Cardiac fibroblast (primary cell): ENCODE measurements at places on chromosomes 12 and 14.

DNA sequence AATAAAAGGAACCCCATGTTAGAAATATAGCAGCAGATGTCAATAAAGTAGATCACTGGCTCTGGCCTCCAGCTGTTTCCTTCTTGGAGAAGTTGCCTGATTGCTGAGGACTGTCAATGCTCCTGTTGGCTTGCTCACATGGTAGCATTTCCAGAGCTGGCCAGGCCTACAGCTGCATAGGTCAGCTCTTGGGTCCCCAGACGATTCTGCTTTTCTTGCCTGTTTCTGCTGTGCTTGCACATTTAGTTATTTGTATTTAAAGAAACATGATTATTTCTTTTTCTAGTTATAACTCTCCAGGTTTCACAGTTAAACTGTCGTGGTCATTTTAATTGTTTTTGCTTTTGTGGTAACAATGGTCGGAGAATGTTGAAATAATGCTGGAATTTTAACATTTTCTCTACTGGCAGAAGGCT is 7.2 kb downstream of the NAV3 start:
- DNase-seq, result peak; percentile 16

- DNase-seq, result no peak
Observed at GRCh38 chr14:68748691-68749090, 44.2 kb downstream of the ZFP36L1 start.

GRCh38 chr12:12624498-12624992 is 12.9 kb downstream of the CREBL2 start:
- no peak for DNase-seq

GRCh38 chr12:75661908-75662307 is 150.5 kb upstream of the KRR1 start:
- peak; percentile 64 for DNase-seq

GRCh38 chr14:46091819-46092218 is 559.8 kb downstream of the RPL10L start:
- DNase-seq, result no peak

GRCh38 chr12:28603239-28603638 is 413.0 kb downstream of the CCDC91 start:
- DNase-seq, result no peak

DNA sequence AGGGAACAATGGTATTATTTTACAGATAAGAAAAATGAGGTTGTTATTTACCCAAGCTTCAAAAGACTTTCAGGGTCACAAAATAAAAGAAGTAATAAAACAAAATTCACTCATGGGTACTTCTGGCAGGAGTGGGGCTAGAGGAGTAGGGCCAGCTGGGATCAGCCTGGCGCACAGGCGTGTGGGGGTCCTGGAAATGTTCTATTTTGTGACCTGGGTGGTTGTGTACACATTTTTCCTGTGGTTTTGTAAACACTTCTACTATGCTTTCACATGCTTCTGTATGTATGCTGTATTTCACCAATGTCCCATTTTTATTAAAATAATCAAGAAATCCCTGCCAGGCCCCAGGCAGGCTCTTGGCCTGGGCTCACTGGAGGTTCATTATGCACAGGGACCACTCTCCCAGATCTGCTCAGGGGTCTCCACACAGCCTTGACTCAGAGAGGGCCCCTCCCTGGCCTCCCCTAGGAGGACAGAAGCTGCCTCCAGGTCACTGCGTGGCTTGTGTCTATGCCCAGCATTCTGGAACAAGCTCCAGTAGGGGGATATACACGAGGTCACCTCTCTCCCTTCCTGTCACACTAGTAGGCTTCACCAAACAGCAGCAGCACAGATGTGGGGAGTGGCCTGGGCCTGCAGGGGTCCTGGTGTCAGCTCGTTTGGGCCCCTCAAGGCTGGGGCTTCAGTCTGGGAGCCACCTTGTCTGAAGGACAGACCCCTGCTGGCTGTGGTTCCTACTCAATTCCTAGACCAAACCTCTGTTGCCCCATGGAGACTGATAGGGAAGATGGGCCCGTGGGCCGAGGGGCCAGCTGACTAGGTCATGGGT is 37.8 kb downstream of the ANAPC7 start:
- DNase-seq, result no peak

GRCh38 chr12:3670083-3670620 is 82.8 kb downstream of the CRACR2A start:
- peak; percentile 12 for DNase-seq

DNA sequence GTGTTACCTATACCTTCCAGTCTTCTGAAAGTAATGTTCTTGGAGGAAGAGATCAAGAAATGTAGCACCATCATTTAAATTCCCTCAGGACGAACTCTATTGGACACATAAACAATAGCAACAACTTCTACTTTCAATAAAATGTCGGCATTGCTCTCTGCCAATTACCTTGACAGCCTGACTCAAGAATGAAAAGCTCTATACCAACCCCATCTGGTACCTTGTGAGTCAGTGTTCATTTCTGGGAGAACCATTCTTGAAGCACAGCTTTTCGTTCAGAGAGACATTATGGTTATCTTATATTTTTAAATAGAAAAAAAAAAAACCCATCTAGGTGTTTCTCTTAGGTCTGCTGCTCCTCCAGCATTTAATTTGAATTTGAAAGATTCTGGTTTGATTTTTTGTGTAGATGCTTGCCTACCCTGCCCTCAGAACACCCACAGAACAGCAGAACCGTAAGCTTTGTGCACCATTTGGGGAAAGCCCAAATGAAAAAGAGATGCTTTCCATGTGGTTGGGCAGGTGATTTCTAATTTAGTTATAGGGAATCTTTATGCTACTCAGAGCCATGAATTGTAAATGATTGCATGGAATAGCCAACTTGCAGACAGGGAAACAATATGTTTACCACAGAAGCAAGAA is 156.0 kb downstream of the SAMD4A start:
- peak; percentile 60 for DNase-seq

- no peak for DNase-seq
Observed at GRCh38 chr12:66239295-66239694, 50.3 kb downstream of the IRAK3 start.

GRCh38 chr14:30333934-30334333 is 225.0 kb upstream of the G2E3 start:
- no peak for DNase-seq

DNA sequence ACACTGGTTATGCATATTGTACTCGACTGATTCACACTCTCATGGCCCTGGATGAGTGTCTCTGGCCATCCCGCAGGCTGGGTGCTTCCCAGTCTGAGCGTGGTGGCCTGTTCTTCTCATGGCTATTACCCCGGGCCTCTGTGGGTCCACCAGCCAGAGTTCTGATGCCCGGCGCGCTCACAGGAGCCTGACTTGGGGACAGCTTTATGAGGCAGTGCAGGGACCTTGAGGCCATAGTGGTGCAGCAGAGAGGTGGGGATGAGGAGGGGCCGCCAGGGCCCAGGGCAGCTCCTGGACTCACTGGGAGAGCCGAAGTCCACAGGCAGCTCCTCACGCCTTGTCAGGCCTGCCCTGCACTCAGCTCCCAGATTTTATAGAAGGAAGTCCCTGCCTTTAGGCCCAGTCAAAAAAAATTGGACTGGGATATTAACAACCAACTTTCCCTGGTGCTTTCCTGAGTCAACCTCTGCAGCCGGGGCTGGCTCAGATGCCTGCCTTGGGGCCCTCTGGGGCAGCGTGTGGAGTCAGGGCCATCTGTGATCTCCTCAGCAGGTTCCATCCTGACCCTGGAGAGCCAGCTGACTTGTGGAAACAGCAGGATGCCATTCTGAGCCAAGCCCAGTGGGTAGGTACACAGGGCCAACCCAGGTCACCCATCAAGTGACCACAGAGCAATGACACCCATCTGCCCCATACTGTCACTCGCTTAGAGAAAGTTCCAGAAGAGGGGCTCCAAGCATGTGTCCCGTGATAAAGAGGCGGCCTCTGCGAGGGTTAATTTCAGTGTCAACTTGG is 89.4 kb upstream of the DIO3 start:
- no peak for DNase-seq

DNA sequence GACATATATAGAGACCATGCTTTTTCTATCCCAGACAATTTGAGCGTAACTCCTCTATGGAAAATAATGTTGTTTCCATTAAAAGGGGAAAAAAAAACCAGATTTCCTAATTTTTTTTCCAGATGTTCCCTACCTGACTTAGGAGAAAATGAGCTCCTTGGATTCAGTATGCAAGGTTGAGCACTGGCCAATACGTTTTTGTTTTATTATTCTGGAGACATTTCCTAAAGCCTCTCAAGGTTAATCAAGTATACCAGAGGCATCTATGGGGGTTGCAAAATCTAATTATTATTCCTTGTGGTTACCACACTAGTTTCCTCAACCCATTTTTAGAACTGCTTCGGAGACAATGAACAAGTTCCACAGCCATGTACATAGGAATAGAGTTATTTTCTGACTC is 291.3 kb downstream of the SLC16A7 start:
- DNase-seq, result no peak

GRCh38 chr12:27988594-27989233 is 16.2 kb upstream of the PTHLH start:
- no peak for DNase-seq

DNA sequence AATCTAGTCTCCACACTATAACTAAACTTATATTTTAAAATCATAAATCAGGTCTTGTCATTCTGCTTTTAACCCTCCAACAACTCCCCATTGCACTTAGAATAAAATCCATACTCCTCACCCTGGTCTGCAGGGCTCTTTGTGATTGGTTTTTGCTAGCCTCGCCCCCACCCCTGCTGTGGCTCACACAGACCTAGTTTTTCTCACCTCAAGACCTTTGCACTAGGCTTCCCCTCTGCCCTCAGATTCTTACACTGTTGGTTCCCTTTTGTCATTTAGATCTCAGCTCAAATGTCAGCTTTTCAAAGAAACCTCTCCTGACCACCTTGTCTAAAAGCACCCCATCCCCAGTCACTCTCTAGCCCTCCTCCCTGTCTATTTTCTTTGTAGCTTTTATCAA is 10.7 kb upstream of the LHX5 start:
- DNase-seq, result no peak

- no peak for DNase-seq
Observed at GRCh38 chr14:95185767-95186392, 28.6 kb upstream of the DICER1 start.

DNA sequence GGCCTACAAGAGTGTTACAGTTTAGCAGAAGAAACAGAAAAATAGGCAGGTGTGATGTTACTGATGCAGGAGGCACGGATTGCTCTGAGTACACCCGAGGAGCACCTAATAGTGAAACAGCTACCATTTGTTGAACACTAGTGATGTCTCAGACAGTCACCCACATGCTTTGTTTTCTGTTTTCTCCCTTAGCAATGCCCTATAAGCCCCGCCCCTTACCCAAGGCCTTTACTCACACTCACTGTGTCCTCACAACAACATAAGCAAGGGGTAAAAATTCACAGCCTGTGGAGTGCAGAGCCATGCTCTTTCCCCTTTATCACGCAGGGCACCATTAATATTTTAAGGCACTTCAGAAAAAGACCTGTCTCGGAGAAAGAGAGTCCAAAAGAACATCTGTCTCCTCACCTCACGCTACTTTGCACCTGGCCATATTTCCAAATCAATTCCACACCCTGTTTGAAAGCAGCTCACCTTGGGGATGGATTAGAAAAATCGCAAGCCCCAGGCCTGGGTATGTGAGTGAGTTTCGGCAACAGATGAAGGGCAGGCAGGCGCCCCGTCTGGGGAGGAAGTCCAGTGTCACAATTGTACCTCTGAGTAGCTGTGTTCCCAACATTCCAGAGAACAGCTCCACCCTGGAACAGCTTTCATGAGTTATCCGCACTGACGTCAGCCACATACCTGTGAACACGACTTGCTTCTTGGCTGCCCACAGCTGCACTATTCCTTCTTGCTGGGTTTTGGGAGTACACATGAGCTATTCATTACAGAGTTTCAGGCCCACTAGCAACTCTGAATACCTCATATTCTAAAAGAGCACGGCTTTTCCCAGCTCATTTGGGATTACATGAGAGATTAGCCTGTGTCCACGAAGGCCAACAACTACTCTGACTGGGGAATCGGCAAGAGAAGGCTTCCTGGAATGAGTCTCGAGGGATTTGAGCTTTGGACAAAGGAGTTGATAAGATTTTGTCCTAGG is 26.0 kb downstream of the MAPK1IP1L start:
- peak; percentile 66 for DNase-seq

DNA sequence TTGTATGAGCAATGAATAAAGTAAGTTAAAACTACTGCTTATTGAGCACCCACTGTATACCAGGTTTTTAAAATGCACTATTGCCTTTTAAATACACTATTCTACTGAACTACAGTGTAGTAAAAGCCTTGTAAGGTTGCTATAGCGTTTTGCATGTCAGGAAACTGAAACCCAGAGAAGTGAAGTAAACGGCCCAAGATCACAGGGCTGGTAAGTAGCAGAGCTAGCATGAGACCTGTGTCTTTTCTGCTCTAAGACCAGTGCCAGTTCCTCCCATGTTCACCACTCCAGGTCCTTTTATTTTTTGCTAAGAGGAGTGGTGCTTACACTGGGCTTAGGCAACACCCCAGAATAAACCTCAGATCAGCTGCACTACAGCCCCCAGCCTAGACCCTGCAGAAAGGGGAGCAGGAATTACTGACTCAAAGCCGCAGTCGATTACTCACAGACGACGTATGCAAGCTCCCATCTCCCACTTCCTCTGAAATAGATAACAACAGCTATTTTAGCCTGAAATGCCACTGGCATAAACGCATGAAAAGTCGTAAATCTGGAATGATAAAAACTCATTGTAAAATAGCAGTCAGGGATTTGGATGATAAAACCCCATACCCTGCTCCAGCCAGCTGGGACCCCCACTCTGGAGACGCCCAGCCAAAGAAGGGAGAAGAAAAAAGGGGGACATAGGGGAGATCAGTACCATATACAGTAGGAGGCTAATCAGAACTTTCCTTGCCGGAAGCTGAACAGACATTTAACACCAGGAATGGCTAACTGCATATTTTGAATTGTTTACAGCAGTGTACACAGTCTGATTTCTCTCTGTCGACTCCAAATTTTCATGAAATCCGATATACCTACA is 108.3 kb downstream of the NUAK1 start:
- DNase-seq, result peak; percentile 92

- no peak for DNase-seq
Observed at GRCh38 chr14:50823762-50824636, 7.0 kb downstream of the NIN start.
